ENCODE measurements at places on chromosomes 3 and 15.

- DNase-seq: no peak
These were observed 225.6 kb upstream of the STRIT1 start for GRCh38 chr3:155519078-155519477.

GRCh38 chr3:32910954-32911353 is 40.5 kb upstream of the CCR4 start:
- DNase-seq: no peak

- DNase-seq: no peak
These were observed 385.7 kb downstream of the LSAMP start for GRCh38 chr3:116059421-116060096.

GRCh38 chr3:13705702-13706280 is 156.9 kb downstream of the FBLN2 start:
- DNase-seq: no peak

DNA sequence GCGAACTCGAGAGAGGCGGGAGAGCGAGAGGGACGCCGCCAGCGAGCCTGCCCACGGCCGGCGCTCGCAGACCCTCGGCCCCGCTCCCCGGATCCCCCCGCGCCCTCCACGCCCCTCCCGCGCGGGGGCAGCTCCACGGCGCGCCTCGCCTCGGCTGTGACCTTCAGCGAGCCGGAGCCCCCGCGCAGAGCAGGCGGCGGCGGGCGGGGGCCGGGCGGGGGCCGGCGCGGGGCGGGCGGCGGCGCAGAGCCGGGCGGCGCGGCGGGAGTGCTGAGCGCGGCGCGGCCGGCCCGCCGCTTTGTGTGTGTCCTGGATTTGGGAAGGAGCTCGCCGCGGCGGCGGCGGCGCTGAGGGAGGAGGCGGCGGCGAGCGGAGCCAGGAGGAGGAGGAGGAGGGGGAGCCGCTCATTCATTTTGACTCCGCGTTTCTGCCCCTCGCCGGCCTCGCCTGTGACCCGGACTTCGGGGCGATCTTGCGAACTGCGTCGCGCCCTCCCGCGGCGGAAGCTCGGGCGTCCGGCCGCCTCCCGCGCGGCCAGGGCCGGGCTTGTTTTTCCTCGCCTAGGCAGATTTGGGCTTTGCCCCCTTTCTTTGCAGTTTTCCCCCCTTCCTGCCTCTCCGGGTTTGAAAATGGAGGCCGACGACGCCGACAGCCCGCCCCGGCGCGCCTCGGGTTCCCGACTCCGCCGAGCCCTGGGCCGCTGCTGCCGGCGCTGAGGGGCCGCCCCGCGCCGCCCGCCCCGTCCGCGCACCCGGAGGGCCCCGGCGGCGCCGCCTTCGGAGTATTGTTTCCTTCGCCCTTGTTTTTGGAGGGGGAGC is 524 bp downstream of the IGF1R start:
- no peak for DNase-seq

DNA sequence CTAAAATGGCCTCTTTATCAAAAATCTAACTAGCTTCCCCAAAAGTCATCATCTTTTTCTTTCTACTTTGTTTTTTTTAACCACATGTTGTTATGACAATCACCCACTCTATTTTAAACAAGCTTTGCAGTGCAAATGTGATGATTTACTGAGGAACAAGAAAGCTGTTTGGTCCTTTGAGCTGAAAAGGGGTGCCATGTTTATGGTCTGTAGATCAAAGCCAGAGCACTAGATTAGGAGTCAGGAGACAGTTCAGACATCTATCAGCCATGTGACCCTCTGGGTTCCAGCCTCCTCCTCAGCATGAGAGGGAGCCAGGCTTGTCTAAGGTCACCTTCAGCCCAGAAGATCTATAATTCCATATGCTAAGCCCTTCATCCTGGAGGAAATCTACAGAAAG is 65.9 kb downstream of the RPL22L1 start:
- no peak for DNase-seq

- no peak for DNase-seq
These were observed 327.2 kb downstream of the LRTM1 start for GRCh38 chr3:54600441-54601204.

GRCh38 chr15:92155934-92156333 is 237.7 kb upstream of the ST8SIA2 start:
- no peak for DNase-seq

GRCh38 chr15:23483821-23484299 is 36.8 kb upstream of the GOLGA6L2 start:
- DNase-seq: no peak

- DNase-seq: no peak
These were observed 162.6 kb downstream of the SERPINI1 start for GRCh38 chr3:167898091-167898490.

DNA sequence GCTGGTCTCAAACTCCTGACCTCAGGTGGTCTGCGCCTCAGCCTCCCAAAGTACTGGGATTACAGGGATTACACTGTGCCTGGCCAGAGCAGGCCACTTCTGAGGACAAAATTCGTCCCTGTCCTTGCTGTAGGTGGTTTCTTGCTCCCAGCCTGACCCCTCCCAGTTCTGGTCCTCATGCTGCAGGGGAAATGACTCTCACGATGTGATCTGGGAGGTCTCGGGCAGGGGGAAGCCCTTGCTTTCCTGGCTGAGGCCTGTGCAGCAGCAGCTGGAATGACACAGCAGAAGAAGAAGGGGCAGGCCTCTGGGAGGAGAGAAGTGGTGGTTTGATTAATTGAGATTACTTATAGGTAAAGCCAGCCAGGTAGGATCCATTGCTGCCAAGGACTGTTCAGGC is 39.3 kb downstream of the MEGF11 start:
- DNase-seq: no peak

- DNase-seq: no peak
These were observed 22.8 kb downstream of the C2CD4A start for GRCh38 chr15:62089616-62090015.

- no peak for DNase-seq
These were observed 72.5 kb downstream of the UMPS start for GRCh38 chr3:124802702-124803101.

GRCh38 chr15:40386480-40386879 is 4.0 kb downstream of the KNSTRN start:
- no peak for DNase-seq

DNA sequence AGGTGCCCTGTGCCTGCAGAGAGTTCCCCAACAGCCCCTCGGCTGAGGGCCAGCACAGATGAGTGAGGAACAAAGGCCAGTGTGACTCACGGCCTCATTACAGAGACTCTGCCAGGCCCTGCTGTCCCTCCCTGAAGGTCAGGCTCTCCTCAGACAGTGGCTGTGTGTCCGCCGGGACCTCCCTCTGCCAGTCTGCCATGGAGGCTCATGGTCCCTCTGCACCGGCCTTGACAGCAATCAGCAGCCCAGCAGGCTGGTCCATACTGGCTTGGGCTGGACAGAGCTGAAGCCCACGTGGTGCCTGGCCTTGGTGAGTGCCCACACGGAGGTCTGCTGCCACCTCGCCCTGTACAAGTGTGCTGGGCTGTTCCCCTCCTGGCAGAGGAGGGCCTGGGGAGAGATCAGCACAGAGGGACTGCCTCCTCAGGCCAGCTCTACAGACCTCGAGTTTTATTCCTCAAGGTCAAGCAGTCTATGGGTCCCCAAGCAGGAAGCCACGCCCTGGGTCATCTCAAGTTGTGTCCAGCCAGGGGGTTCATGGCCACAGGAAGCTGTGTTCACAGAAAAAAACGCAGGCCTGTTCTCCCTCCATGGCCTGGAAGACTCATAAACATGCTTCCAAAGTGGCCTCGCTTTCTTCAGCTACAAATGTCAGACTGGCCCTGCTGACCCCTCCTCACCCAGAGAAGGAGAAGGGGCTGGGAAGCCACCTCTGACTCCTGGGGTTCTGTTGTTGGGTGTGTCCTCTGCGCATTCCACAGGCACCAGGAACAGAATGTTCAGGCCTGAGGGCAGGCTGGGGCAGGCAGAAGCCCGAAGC is 27.0 kb downstream of the SLC41A3 start:
- no peak for DNase-seq

DNA sequence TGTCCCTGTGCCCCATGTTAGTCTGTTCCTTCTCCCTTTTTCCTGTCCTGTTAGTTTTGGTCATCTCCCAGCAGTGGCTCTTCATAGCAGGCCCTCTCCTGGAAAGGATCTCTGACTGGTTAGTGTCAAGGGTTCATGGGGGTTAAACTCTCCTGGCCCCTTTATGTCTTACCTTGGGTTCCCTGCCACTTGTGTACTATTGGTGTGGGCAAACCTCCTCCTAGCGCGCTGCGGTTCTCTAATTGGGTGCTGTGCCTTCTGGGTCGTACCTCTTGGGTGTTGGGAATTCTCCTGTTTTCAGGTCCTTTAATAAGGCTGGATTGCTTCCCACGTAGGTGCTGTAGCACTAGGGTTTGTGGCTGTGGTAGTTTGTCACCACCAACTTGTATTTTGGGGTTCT is 18.8 kb downstream of the GMPS start:
- DNase-seq: no peak

- DNase-seq: no peak
These were observed 12.4 kb upstream of the FGF7 start for GRCh38 chr15:49410641-49411040.

DNA sequence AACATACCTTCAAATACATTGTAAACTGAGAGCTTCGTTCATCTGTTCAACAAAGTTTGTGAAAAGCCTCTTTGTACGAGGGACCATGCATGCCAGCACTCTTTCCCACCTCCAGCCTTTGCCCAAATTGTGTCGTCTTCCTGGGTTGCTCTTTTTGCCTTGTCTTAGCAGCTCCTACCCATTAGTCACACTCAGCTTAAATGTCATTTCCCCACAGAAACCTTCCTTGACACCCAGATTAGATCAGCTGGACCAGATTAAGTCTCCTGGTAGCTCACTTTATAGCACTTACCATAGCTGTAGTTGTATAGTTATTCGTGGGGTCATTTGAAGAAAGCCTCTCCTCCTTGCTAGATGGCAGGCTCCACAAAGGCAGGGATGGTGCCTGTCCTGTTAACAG is 24.1 kb upstream of the SNRK start:
- no peak for DNase-seq

DNA sequence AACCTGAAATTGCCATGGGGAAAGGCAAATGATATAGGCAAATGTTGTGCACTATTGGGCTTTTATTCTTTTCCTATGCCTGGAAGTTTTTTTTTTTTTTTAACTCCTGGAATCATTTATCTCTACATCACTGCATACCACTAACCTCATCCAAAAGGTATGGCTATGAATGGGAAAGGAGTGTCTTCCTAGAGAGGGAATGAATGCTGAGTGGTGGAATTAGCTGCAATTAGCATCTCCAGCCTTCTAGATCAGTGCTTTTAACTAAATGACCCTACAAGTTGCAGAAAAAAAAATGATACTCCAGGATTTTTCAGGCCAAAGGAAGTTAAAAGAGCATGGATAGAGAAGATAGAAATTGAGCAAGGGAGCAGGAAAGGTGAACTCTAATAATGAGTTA is 429.8 kb upstream of the PDZRN3 start:
- DNase-seq: no peak
